ENCODE measurements at places on chromosomes 12 and 14. TPM values are rescaled to one million over a fixed set of nuclear protein-coding genes. Genes with fewer than 3 reads are reported as not detected.

DNA sequence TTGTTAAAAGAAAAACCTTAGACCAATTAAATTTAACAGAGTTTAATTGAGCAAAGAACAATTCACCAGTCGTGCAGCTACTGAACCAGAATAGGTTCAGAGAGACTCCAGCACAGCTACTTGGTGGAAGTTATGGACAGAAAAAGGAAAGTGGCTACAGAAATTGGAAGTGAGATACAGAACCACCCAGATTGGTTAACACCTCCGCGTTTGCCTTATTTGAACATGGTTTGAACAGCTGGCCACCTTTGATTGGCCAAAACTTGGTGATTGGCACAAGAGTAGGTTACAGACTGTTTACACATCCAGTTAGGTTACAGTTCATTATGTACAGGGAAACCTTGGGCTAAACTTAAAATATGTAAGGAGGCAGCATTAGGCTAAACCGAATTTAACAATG, 54.9 kb downstream of the SRGAP1 start:
- H3K36me3 ChIP-seq = no peaks in the 10 kb centered on the region
- DNase-seq = no peak
- no peak overlapping the region for H3K27ac ChIP-seq
- H3K4me1 ChIP-seq = no peaks in the 10 kb centered on the region
- H3K27me3 ChIP-seq = peaks cover 6% of the 10 kb centered on the region

- no peaks in the 10 kb centered on the region for H3K4me1 ChIP-seq
- H3K4me3 ChIP-seq = no peak overlapping the region
- H3K27me3 ChIP-seq = peaks cover 14% of the 10 kb centered on the region
- no peak overlapping the region for H3K27ac ChIP-seq
- no peak for DNase-seq
Observed at GRCh38 chr12:131428091-131428685, 282.7 kb upstream of the SFSWAP start.

- H3K4me3 ChIP-seq = no peak overlapping the region
- no peak for DNase-seq
- H3K27ac ChIP-seq = no peak overlapping the region
- H3K4me1 ChIP-seq = peaks cover 3% of the 10 kb centered on the region
- H3K36me3 ChIP-seq = peaks cover 16% of the 10 kb centered on the region
- H3K27me3 ChIP-seq = no peaks in the 10 kb centered on the region
Observed at GRCh38 chr14:100137173-100137572, 22.3 kb downstream of the DEGS2 start.

DNA sequence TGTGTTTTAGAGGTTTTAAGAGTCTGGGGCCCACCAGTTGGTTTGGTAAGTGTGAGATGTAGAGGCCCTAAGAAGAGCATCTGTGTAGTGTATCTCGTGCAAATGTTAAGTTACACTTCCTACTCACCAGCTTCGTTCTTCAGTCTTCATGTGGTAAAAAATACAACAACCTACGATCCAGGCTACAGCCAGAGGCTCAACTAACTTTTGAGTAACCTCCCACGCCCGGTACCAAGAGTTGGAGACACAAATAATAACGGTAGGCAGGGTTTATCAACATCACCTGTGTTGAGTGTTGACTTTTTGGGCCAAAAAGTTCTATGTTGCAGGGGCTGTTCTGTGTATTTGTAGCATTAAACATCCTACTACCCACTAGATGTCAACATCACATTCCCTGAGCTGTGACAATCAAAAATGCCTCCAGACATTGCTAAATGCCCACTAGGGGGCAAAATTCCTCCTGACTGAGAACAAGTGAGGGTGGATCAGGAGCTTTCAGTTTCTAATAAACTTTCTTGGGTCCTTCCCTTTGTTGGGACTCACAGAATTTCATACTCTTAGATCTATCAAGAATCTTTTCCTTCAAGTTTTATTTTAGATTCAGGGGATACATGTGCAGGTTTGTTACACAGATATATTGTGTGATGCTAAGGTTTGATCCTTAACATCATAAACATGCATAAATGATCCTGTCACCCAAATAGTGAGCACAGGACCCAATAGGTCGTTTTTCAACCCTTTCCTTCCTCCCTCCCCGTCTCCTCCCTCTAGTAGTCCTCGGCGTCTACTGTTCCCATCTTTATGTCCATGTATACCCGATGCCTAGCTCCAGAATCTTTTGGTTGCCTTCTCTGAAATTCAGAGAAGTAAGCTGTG, 94.7 kb downstream of the SLC2A13 start:
- peak overlapping the region; percentile 72 for H3K4me3 ChIP-seq
- H3K4me1 ChIP-seq = peaks cover 15% of the 10 kb centered on the region
- no peak for DNase-seq
- H3K36me3 ChIP-seq = no peaks in the 10 kb centered on the region
- H3K27ac ChIP-seq = peak overlapping the region; percentile 64

GRCh38 chr12:49825360-49825970, 2.7 kb downstream of the NCKAP5L start:
- H3K36me3 ChIP-seq = peaks cover 5% of the 10 kb centered on the region
- DNase-seq = no peak
- H3K4me3 ChIP-seq = no peak overlapping the region
- peaks cover 34% of the 10 kb centered on the region for H3K4me1 ChIP-seq
- H3K27ac ChIP-seq = no peak overlapping the region

DNA sequence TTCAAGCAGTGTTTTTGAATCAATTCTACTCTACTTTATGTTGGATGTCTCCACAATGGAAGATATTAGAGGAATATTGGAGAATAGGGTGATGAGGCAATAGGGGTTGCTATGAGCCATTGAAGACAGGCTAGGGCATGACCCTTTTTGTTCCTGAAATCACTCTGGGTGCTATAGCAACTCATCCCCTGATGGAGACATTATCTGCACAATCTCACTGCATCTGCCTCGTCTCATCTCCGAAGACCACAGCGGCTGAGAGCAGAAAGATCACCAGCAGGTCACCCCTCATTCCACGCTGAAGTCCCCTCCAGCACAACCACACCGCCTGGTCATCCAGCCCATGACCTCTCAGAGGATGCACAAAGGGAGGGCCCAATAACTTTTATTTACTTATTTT, 150.4 kb upstream of the TMEM132C start:
- H3K27me3 ChIP-seq = no peaks in the 10 kb centered on the region
- no peak overlapping the region for H3K27ac ChIP-seq
- no peaks in the 10 kb centered on the region for H3K36me3 ChIP-seq
- no peak for DNase-seq

DNA sequence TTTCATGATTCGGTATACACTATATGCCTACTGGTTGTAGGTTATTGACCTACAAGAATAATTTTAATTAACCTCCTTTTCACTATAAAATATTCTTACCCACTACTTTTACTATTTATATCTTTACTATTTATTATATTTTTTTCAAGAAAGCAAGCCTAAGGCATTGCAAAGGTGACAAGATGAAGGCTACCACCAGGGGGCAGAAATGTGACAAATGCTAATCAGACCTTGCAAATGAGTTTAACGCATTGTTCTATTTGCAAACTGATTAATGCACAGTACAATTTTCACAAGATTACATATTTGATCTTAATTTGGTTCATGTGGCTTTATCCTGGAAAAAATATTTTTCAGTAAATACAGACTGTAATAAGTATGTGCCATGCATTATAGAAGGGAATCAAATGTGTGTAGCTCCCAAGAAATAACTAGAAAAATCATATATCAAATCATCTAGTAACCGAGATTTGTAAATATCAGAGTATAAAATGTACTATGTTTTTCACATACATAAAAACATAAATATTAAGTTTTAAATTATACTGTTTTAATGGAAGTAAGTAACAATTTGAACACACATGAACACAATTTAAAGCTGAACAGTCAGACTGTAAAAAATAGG, 107.0 kb downstream of the ADAMTS20 start:
- H3K4me1 ChIP-seq = no peaks in the 10 kb centered on the region
- H3K27ac ChIP-seq = no peak overlapping the region
- DNase-seq = no peak
- H3K36me3 ChIP-seq = no peaks in the 10 kb centered on the region

DNA sequence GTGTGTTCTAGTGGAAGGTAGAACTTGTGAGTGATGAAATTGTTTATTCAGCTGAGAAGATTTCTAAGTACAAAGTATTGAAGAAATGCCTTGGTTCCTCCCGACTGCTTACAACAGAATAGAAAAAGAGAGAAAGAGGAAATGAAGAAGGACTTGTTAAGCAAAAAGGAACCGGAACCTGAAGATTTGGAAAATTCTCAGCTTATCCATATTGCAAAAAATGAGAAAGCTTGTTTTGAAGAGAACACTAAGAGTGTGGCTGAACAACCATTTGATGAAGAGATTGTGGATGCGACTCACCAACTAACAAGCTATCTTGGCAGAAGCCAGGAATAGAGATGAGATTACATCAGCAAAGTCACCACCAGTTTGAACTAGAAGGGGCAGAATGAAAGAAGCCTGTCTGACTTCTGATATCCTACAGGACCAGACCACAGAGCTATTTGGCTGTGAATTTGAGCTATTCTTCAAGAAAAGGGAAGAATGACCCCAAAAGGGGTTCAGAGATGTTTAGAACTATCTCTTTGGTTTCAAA, 15.1 kb downstream of the NDUFA9 start:
- DNase-seq = no peak
- no peak overlapping the region for H3K27ac ChIP-seq
- peaks cover 36% of the 10 kb centered on the region for H3K36me3 ChIP-seq
- no peaks in the 10 kb centered on the region for H3K4me1 ChIP-seq

- H3K27me3 ChIP-seq = peaks cover 24% of the 10 kb centered on the region
- H3K4me3 ChIP-seq = no peak overlapping the region
- H3K36me3 ChIP-seq = no peaks in the 10 kb centered on the region
- no peaks in the 10 kb centered on the region for H3K4me1 ChIP-seq
- H3K27ac ChIP-seq = no peak overlapping the region
Observed at GRCh38 chr14:103619057-103619456, 10.0 kb upstream of the KLC1 start.

GRCh38 chr14:70891737-70892136, 15.5 kb upstream of the PCNX1 start:
- H3K27me3 ChIP-seq = no peaks in the 10 kb centered on the region
- no peak overlapping the region for H3K27ac ChIP-seq
- H3K36me3 ChIP-seq = peaks cover 7% of the 10 kb centered on the region
- DNase-seq = no peak
- H3K4me1 ChIP-seq = peaks cover 74% of the 10 kb centered on the region
- no peak overlapping the region for H3K4me3 ChIP-seq

DNA sequence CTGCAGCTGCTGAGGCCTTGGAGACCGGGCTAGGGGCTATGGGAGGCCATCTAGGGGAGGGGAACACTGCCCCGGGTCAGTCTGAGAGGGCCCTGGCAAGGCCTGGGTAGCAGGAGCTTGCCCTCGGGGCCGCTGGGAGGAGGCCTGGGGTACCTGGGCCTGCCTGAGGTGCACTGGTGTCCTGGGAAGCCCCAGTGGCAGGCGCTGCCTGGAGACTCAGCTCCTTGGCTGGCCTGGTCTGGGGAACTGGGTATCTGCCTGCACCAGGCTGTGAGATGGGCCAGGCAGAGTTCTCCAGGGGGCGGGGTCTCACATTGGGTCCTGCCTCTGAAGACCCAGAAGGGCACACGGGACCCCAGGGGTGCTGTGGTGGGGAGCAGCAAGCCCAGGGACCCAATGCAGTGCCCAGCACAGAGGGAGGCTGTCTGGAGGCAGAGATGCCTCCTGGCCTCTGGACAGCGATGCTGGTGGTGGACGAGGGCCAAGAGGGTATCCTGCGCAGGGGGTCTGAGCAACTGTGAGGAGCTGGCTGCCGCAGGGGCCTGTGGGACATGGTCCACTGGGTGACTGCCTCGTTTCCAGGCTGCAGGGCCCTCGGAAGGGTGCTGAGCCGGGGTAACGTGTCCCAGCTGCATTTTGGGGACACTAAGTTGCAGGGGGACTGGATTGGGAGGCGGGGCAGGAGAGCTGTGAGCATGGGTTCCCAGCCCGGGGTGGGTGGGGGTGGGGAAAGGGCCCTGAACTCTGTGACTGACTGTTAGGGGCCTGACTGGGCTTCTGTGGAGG, 7.4 kb upstream of the MTA1 start:
- no peaks in the 10 kb centered on the region for H3K36me3 ChIP-seq
- DNase-seq = no peak
- peak overlapping the region; percentile 39 for H3K4me3 ChIP-seq
- peaks cover 46% of the 10 kb centered on the region for H3K27me3 ChIP-seq
- peaks cover 7% of the 10 kb centered on the region for H3K4me1 ChIP-seq
- no peak overlapping the region for H3K27ac ChIP-seq

GRCh38 chr14:104865081-104865630, at the start of gene CEP170B:
Gene CEP170B (plus strand): TSS chr14:104865268. CDS start chr14:104868451, 3,183 bp downstream.
- peak; percentile 78 for DNase-seq
- H3K27ac ChIP-seq = no peak within 1 kb of the TSS
- H3K4me3 ChIP-seq = peak within 1 kb of the TSS; percentile 74
- H3K4me1 ChIP-seq = peaks cover 1% of the 10 kb centered on the region
- H3K27me3 ChIP-seq = peaks cover 21% of the 10 kb centered on the region

- H3K27ac ChIP-seq = peak overlapping the region; percentile 8
- no peak overlapping the region for H3K4me3 ChIP-seq
- peaks cover 41% of the 10 kb centered on the region for H3K36me3 ChIP-seq
- no peak for DNase-seq
- H3K4me1 ChIP-seq = peaks cover 49% of the 10 kb centered on the region
Observed at GRCh38 chr14:21219561-21220111, 49.6 kb downstream of the HNRNPC start.

DNA sequence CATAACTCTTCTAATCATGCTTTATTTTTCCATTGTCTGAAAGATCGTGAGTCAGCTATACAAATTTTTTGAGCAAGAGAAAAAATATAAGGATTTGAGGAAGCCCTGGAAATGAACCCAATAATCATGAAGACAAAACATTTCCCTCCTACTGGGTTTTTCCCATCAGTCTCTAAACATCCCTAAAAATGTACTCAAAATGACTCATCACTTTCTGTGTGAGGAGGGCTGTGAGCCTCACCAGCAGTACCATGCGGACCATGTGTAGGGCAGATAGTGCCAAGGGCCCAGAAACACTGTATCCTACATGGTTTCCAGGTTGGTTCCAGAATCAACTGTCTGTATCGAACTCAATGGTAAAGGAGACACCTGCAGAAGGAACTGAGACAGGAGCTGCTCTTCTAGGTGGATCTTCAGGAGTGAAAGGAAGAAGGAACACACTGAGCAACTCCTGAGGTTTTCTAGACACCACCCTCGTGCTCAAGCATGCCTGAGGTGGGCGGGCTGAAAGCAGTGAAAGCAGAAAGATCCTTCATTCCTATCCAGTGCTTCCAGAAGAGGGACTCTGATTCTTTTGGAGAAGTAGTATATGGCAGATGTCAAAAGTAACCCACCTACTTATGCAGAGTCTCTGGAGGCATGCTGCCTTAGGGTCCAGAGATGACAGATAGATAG, 48.6 kb upstream of the RHOJ start:
- no peak overlapping the region for H3K27ac ChIP-seq
- no peaks in the 10 kb centered on the region for H3K27me3 ChIP-seq
- no peaks in the 10 kb centered on the region for H3K4me1 ChIP-seq

Gene AQP2
- total RNA-seq = not detected

Gene FGD6
- total RNA-seq = 0.64 TPM

Gene TCL1A
- total RNA-seq = 0.28 TPM
